NCI-H1092 (cell line): ENCODE measurements at places on chromosomes 6 and 20.
A peak's percentile ranks its signal among the peaks of the same experiment; 100 is the strongest.

GRCh38 chr6:145559836-145560235, 175.5 kb downstream of the EPM2A start:
- no peak for DNase-seq

- DNase-seq, result no peak
Measured at GRCh38 chr6:71512256-71512655, 223.6 kb downstream of the OGFRL1 start.

- DNase-seq, result no peak
Measured at GRCh38 chr20:57794600-57795341, 85.0 kb upstream of the PMEPA1 start.

DNA sequence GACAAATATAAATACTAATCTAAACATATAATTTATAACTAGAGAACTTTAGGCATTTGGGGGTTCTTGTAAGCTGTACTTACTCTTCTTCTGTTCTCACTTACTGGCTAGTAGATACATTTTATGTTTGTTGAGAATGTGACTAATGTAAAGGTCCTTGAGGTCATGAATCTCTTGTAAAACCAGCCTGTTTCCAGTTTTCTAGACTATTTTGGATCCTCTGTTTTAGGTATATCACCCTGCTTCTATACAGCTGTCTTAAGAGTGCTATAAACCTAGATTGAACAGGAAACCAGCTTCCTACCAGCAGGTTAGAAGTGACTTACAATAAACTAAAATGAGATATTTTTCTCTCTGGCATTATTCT, 134.2 kb downstream of the PLCB4 start:
- DNase-seq, result no peak

DNA sequence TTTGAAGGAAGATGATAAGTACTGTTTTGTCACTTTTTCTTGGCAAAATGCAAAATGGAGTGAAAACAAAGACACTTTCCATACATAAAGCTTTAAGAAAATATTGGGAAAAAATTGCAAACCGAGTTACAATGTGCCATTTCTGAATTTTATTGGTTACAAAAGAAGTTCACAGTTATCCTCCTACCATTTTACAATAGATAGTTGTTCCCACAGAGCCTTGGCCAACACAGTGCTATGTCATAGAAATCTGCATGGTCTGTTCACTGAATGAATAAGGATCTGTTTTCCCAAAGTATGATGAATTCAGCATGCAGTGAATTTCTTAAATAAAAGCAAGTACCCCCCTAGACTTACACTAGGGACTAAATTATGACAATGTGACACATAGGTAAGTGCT, 268.2 kb upstream of the POU3F2 start:
- no peak for DNase-seq

GRCh38 chr6:146355521-146356100, 188.0 kb upstream of the RAB32 start:
- no peak for DNase-seq

GRCh38 chr6:3822747-3823445, 26.3 kb upstream of the FAM50B start:
- DNase-seq, result no peak

GRCh38 chr6:140572129-140572528, 1197.7 kb upstream of the CITED2 start:
- no peak for DNase-seq

DNA sequence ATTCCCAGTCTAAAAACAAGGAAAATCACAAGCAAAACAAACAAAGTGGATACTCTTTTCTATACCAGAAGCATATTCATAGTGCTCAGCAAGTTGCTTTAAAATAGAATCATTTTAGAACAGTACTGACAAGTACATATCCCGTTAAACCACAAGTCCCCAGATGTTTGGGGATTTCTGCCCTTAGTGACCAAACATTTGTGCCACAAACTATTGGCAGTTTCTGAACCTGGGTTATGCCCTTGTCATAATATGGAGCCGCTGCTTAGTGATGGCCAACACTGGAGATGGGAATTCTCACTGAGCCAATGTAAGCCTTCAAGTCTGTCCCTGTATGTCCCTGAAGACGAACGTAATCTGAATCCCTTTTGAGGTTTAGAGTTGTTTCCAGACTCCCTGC, 436.7 kb upstream of the JAG1 start:
- no peak for DNase-seq

DNA sequence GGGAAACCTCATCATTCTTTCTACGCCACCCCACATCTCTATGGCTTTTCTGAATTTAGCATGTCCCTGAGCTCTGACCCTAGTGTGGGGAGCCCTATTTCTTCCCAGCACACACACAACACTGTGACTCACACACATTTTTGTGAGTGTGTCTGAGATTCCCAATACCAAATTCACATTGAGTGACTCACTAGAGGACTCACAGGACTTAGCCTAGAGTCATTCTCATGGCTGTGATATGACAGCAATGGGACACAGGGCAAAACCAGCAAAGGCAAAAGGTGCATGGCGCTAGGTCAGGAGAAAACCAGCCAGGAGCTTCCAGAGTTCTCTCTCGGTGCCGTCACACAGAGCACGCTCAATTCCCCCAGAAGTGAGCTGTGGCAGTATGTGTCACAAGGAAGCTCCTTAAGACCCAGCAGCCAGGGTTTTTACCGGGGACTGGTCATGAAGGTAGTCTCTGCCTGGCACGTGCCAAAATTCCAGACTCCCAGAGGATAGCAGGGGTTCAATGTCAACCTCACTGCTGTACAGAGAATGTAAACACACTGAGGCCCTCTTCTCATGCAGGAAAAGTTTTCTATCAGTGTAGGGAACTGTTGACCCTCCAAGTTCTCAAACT, 6.2 kb downstream of the CSTL1 start:
- DNase-seq, result no peak

GRCh38 chr6:41051873-41052272, 1.1 kb upstream of the APOBEC2 start:
- no peak for DNase-seq

DNA sequence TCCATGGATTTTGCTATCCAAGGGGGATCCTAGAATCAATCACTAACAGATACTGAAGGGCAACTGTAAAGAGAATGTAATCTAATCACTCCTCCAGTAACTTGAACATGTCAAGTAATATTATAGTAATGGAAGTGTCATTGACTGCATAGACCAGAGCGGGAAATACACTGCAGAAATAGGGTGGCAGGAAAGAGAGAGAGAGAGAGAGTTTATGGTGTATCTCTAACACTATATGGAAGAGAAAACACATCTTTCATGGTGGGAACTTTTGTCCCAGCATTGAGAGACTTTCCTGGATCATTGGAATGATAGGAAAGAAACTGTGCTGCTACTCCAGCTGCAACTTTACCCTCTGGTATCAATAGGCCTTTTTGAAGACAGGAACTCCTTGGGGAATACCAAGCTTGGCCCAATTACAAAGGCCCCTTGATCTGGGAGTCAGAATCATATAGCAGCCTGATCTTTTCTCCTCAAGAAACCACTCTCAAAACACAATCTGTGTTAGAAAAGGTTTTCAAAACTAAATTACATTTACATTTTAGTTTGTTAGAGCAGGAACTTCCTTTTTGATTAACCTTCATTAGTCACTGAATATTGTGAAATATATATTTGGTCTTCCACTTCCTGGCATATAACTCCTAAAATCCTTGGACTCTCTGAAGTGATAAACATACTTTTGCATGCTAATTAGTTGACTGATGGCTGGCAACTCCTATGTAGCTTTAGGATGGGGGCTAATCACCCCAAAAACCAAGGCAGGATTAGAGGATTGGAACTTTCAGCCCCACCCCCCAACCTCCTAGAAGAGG, 29.5 kb upstream of the RNGTT start:
- DNase-seq, result no peak

- DNase-seq, result no peak
Measured at GRCh38 chr6:163651915-163652668, 237.6 kb downstream of the QKI start.

DNA sequence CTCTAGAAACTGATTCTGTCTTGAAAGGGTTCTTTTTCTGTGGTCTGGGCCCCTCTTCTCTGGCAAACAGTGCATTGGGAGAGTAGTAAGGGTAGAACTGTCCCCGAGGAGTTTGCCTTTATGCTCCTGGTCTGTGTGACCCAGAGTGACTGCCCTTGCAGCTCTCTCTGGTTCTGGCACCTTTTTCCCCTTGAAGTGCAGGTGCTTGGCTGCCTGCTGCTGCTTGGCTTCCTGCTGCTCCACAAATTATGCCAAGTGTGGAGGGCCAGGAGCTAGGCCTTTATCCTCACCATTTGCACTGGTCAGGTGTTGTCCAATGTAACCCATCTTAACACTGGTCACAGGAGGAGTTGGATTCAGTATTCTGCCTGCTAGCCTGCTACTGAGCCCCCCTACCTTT, 11.2 kb downstream of the KIZ start:
- DNase-seq, result peak; percentile 61

GRCh38 chr6:2687456-2687855, 63.3 kb downstream of the MYLK4 start:
- no peak for DNase-seq

GRCh38 chr20:21262812-21263211, 40.3 kb upstream of the XRN2 start:
- DNase-seq, result no peak

DNA sequence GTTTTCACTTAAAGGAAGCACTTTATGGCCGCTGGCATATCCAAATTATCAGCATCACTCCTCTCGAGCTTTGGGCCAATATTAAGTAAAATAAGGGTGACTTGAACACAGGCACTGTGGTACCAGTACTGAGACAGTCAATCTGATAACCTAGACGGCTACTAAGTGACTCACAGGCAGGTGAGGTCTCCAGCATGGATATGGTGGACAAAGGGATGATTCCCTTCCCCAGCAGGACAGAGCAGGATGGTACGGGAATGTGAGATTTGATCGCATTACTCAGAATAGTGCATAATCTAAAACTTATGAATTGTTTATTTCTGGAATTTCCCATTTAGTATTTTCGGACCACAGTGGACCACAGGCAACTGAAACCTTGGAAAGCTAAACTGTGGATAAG, 55.7 kb downstream of the TNFRSF21 start:
- DNase-seq, result no peak

DNA sequence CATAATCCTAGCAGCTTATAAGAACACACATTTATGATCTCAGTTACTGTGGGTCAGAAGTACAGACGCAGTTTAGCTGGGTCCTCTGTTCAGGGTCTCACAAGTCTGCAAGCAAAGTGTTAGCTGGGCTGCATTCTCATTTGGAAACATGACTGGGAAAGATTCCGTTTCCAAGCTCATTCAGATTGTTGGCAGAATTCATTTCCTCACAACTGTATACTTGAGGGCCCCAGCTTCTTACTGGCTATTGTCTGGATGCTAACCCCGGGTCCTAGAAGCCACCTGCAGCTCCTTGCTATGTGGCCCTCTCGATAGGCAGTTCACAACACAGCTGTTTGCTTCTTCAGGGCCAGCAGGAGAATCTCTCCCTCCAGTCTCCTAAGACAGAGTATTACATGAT, 13.1 kb downstream of the TCP11 start:
- no peak for DNase-seq

- no peak for DNase-seq
Measured at GRCh38 chr6:28489366-28490204, 26.0 kb downstream of the GPX6 start.
